ENCODE measurements at places on chromosomes 12 and 14.

DNA sequence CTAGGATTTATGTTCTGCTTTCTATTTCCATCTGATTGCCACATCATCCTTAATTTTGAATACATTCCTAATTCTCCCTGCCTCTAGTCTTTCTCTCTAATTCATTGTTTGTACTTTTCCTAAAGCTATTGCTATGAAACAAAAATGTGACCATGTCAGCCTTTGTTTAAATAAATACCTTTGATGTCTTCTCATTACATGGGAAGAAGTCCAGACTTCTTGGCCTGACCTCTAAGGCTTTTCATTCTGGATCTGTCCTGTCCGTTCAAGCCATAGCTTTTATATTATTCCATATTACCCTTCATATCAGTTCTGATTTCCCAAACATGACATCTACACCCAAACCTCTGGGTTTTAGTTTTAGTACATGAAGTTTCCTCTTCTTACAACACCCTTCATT is 91.4 kb downstream of the CDK17 start:
- DNase-seq, result peak; percentile 3

GRCh38 chr12:39592295-39592694 is 27.3 kb downstream of the ABCD2 start:
- DNase-seq, result no peak

DNA sequence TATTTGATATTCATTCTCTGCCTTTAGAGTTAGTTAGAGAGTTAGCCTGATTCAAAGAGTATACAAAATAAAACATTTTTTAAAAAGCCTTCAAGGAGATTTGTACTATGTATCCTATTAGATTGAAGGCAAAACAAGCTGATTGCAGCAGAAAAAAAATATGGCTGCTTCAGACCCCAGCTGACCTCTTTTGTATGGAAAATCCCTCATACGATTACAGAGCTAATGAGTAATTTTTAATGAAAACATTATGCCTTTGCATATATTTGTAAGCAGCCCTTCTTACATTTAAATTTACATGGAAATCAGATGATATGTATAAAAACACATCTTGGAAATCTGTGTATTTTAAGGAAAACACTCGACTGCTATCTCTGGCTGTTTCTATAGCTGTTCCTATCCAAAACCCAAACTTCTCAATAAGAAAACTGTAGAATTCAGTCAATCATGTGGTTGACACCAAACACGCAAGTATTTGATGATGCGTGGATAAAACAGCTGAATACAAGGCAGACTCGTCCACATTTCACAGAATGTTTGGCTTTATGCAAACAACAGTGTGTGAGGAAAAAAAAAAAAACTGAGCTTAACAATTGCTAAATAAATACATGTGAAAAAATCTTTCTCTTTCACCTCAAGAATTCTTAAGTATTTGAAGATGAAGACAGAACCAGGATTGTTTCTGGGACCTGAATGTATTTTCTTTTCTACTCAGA is 275.3 kb downstream of the EGLN3 start:
- DNase-seq, result peak; percentile 8

DNA sequence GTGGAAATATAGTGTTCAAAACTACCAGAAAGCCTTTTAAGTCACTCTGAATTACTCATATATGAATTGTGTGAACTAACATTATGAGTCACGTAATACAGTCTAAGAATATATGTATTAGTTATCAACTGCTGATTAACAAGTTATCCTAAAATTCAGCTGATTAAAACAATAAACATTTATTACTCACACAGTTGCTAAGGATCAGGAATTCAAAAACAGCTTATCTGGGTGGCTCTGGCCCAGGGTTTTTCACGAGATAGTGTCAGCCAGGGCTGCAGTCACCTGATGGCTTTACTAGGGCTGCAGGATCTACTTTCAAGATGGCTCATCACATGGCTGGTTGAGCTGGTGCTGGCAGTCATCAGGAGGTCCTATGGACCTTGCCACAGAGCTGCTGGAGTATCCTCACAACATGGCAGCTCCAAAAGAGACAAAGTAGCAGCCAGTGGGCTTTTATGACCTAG is 36.5 kb downstream of the CORO1C start:
- no peak for DNase-seq

- DNase-seq, result no peak
These were observed 392.1 kb downstream of the RPS29 start for GRCh38 chr14:49194067-49194466.

DNA sequence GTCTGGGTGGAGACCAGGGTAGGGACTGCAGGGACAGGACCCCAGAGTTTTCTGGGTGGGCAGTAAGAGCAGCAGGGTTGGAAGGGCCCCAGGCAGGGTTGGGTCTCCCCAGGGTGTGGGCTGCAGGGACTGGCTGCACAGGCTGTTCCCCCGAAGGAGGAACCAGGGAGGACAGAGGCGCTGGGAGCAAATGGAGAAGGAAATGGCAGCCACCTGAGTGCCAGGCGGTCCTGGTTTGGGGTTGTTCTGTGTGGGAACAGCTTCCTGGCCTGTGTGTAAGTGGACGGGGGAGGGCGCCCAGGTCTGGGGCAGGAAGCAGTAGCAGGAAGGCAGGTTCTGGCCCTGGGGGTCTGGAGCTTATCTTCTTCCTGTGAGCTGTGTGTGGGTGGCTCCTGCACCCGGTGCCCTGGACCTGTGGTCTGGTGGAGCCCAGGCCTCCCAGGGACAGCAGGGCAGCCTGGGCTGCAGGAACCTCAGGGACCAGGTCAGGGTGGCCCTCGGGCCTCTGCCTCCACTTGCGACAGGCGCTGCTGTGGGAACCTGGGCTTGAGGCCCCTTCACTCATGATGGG is 372.8 kb downstream of the TMEM121 start:
- no peak for DNase-seq

GRCh38 chr14:101383737-101384338 is 177.5 kb upstream of the DIO3 start:
- no peak for DNase-seq

DNA sequence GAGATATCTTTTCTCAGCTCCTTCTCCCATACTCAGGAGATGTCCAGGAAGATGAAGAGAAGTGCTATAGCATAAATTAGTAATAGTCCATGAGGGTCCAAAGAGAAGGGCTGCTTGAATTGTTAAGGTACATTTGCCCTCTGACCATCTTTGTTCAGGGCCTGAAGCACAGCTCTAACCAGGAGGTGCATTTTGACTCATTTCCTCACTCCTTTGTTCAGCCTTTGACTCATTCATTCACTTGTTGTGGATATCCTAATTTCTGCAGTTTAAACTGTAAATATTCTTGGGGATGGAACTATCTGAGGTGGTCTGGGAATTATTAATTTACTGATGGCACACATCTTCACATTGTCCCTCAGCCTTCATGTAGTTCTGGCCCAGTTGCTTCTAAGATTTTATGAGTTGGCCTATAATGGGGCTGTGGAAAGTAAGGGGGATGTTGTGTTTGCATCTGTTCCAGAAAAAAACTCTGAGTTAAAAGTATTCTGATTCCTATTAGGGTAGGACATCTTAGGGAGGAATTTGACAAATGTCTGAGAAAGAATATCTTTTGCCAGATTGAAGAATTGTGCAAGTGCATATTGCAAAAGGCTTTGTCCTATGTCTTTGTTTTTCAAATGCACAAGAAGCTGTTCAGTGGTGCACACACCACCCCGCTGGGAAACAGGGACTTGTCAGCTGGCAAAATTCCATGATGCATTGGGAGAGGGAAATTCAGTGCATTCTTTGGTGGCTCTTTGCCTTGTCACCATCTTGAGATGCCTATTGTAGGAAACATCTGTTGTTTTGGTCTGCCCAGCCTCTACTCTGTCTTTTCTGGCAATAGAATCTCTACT is 22.1 kb downstream of the SMOC1 start:
- no peak for DNase-seq

- no peak for DNase-seq
These were observed 99.1 kb upstream of the SLCO1C1 start for GRCh38 chr12:20596061-20596460.

DNA sequence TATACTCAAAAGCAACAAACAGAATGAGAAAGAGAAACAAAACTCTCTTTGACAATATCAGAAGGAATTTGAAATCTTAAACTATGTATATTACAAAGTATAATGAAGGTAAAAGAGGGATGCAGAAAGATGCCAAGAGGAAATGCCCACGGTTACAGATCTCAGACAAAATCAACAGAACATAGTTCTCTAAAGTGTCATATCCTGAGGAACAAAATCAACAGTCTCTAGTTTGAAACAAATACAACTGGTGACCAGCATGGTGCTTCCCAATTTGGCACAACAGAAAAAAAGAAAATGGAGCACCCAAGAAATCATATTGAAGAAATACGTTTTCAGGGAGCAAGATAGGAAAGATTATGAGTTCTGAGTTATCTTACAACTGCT is 116.5 kb downstream of the METTL25 start:
- DNase-seq, result no peak

GRCh38 chr12:69039911-69040310 is 106.9 kb upstream of the CPM start:
- no peak for DNase-seq

- DNase-seq, result no peak
These were observed 922 bp downstream of the TBX5 start for GRCh38 chr12:114404926-114405518.

DNA sequence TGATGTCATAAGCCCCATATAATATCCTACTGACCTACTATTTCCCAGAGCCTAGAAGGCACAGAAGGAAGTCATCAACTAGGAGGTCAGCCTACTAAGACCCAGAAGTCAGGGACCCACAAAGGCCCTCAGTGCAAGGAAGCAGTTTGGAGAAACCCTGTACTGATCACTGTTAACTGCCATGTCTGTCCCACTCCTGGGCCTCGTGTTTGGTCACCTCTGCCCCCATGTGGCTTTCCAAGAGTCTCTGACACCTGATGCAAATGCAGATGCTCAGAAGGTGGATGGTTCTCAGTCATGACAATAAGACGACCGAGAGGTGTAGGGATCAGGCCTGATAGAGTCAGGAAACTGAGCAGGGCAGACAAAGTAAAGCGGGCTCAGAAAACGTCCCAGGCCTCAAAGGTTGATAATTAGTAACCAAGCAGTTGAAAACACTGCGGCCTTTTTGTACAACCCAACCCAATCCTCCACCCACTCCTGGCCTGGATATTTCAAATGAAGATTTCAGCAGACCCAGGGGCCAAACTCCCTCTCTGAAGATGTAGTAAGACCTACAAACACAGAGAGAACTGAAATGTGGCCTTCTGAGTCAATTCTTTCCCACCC is 23.4 kb downstream of the PRKAB1 start:
- no peak for DNase-seq

GRCh38 chr12:27965411-27965810 is 7.1 kb downstream of the PTHLH start:
- peak; percentile 46 for DNase-seq

DNA sequence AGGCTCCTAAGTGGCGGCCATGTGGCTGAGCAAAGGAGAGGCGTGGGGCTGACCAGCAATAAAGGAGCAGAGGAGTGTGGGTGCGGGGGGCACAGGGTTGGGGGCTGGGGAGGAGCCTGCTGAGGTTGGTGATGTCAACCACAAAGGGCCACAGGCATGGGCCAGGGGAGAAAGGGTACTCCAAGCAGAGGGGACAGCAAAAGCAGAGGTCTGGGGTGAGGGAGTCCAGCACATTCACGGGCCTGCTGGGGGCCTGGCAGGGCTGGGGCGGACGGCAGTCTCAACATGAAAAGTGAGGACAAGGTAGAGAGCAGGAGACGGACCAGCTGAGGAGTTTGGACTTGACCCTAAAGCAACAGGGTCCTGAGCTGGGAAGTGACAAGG is 81.7 kb downstream of the CHGA start:
- no peak for DNase-seq

DNA sequence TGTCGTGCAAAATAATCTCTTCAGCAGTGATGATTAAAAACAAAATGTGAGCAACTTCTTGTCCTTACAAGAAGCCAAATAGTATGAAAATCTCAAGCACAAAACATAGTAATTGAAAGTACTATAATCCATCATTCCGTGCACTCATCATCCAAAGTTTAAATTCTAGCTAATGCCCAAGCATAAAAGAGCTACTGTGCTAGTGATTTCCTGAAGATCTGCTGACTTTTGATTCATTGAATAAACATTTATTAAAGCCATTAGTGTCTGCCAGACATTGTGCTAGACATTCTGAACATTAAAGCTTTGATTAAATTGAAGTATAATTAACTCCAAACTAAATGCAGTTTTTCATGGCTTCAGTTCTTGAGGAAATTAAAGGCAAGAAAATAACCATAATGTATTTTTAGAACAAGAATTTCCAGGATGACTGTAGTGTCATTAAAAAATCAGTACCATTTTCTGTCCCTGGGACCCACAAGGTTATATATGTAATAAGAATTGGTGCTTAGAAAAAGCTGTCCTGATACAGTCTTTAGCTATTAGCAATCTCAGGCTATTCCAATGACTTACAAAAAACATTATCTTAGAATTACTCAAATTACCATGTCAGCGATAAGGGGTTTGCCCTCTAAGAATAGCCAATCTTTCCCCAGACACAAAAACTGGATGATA is 71.7 kb downstream of the CMAS start:
- no peak for DNase-seq

GRCh38 chr14:85447883-85448282 is 82.1 kb upstream of the FLRT2 start:
- no peak for DNase-seq

DNA sequence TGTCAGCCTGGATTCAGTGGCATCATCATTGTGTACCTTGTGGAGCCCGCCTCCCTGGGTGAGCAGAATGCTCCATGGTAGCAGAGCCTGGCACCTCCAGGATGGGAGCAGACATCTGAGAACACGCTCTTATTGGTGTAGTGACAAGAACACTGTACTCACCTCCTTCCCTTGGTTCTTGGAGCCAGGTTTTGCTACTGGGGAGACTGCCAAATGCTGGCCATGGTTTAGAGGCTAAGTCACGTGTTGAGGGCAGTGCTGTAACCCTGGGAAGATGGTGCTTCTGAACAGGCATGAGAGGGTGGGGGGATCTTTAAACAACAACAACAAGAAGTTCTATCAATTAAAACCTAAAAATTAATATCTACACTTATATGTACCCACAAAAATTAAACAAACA is 47.6 kb upstream of the ASPG start:
- no peak for DNase-seq

GRCh38 chr12:91009319-91009950 is 4.7 kb upstream of the EPYC start:
- DNase-seq, result no peak

DNA sequence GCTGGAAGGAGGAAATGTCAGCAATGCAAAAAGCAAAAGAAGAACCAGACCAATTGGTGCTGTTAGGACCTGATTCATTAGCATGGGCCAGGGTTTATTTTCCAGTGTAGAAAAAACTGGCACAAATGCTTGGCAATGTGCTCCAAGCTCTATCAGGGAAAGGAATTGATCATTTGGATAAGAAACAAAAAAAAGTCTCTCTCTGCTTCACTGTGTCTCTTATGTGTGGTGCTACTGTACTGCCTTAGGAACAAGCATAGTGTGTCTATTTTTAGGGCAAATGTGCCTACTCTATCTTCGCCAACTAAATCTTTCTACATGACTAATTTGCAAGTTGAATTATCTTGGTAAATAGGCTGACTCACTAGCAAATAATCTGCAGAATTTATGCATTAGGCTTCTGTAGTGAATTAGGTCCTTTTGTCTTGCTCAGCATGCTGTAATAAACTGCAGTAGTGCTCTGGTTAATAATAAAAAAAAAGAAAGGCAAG is 236.7 kb downstream of the MDGA2 start:
- DNase-seq, result no peak

GRCh38 chr14:54102051-54102456 is 145.4 kb upstream of the BMP4 start:
- no peak for DNase-seq

All from GM03348 (cell line).